IPS DF 6.9 (cell line): ENCODE measurements at places on chromosomes 2 and 18.

DNA sequence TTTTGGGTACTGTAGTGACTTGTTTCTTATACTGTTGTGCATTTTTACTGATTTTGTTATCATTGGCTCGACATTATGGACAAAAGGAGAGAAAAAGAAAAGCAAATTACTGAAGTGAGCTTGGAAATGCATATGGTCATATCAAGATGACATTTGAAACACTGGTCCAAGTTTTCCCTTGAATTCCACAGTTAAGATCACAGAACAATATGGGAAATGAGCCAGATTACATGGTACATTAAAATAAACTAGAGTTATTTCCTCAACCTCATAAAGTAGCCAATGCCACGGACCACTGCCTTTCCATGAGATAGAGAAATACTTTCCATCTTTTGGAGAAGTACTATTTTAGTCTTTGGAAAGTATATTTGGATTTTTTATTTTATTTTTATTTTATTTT, 62.0 kb upstream of the SGPP2 start:
- no peak for DNase-seq

- DNase-seq = no peak
Observed at GRCh38 chr2:11342551-11343367, 1.7 kb downstream of the ROCK2 start.

GRCh38 chr2:191266201-191266600, 21.0 kb downstream of the MYO1B start:
- DNase-seq = no peak

DNA sequence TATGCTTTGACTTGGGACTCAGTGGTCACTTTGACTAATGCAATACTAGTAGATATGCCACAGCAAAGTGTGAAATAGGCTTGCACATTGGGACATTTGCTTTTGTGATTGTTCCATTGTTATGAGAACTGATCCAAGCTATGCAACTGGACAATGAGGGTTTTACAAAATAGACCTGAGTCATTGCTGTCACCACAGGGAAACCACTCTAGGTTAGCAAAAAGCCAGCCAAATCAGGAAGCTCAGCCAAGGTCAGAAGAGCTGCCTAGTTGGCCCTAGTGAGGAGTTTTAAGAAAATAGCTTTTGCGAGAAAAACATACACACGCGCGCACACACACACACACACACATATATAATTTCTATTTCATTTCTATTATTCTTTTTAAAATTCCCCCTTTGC, 452.4 kb upstream of the CDH7 start:
- DNase-seq = no peak

GRCh38 chr2:219739866-219740440, 112.5 kb downstream of the SLC4A3 start:
- no peak for DNase-seq

DNA sequence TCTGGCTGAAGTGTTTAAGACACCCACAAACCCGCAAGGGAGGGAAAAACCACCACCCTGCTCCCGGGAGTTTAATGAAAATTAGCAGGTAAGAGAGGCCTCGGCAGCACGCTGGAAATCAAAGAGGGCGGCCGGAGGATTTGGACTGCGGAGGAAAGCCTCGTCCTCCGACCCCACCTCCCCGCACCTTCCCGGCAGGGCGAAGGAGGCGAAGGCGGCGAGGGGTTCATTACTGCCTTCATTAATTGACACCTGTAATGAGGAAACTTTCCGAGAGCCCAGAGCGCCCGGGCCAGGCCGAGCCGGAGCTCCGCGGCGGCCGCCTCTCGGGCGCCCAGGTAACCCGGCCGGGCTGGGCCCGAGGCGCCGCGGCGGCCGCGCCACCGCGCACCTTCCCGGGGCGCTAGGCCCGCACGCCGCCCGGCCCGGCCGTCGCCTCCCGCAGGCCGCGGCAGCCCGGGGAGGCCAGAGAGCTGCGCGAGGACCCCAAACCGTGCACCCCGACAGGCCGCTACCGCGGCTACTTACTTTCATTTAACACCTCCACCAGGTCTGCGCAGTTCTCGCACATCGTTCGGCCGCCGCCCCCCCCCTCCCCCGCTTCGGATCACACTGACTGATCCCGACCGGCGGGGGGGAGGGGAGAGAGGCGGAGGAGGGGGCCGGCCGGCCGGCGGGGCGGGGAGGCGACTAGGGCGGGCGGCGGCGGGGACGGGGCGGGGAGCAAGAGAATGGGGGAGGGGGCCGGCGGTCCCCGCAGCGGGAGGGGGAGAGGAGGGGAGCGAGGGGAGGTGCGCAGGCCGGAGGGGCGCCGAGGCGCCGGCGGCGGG, 550 bp downstream of the USP34 start:
- no peak for DNase-seq

GRCh38 chr2:208294482-208295024, 28.5 kb downstream of the PIKFYVE start:
- no peak for DNase-seq

GRCh38 chr2:59176737-59177136, 935.6 kb upstream of the FANCL start:
- DNase-seq = no peak

DNA sequence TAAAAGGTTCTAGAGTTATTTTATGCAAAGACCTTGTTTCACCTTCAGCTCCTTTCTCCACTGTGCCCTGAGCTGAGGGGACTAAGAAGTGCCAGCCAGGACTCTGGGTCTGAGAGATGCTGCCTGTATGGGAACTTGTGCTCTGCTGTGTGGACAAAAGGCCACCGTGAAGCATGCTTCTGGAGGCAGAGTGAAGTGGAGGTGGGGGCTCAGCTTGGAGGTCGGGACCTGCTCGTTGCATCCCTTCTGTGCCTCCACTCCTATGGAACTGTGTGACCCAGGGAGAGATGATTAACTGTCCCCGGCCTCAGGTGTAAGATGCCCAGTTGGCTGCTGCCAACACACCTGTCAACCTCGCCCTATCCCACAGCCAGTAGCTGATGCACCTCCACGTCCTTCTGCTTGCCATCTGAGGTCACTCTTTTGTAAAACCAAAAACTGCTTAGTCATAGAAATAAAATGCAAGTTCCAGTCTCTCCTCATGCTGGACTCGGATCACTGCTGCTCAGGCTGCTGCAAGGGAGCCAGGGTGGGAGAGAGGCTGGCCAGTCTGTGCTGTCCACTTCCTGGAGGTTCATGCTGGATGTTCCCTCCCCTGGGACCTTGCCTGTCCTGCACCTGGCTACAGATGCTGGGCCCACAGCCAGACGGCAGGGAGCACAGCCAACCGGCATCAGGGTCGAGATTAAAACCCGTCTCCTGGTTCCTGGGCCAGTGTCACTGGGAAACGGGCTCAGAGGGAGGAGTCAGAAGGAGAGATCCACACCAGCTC, 113.2 kb downstream of the ACKR3 start:
- no peak for DNase-seq

DNA sequence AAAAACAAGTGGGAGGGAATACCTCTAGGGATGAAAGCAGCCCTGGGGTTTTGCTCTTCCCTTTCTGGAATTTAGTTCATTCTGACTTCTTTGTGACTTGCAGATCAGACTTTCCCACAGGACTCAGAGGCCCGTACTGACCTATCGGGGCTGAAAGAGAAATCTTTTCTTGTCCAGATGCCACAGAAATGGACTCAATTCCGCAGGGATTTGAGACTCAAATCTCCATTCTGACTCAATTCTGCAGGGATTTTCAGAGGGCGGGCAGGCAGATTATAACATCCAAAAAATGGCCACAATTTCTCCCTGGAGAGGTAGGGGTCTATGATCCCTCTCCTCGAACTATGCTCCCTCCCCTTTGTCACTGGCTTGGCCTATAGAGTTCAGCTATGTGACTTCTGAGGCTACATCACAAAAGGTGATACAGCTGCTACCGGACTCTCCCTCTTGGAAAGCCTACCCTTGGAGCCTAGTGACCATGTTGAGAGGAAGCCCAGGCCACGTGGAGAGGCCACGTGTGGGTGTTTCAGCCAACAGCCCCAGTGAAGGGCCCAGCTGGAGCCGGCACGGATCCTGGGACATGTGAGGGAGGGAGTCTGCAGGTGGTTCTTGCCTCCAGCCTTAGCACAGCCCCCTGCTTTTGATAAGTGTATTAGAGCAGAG, 4.8 kb upstream of the EFHD1 start:
- no peak for DNase-seq

DNA sequence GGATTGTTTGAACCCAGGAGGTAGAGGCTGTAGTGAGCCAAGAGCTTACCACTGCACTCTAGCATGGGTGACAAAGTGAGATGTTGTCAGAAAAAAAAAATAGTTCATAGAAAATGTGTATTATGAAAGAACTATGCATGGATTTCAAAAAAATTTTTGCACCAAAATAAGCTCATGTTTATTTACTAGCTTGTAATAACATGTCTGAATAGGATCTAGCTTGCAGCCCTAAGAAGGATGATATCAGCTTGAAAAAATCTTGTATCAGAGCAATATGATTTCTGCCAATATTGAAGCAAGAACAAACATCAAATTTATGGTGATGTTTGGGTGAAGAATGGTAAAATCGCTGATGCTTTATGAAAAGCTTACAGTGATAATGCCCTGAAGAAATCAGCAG, 97.0 kb upstream of the RFX8 start:
- DNase-seq = no peak

- DNase-seq = no peak
Observed at GRCh38 chr2:125644257-125644656, 1011.7 kb upstream of the GYPC start.

DNA sequence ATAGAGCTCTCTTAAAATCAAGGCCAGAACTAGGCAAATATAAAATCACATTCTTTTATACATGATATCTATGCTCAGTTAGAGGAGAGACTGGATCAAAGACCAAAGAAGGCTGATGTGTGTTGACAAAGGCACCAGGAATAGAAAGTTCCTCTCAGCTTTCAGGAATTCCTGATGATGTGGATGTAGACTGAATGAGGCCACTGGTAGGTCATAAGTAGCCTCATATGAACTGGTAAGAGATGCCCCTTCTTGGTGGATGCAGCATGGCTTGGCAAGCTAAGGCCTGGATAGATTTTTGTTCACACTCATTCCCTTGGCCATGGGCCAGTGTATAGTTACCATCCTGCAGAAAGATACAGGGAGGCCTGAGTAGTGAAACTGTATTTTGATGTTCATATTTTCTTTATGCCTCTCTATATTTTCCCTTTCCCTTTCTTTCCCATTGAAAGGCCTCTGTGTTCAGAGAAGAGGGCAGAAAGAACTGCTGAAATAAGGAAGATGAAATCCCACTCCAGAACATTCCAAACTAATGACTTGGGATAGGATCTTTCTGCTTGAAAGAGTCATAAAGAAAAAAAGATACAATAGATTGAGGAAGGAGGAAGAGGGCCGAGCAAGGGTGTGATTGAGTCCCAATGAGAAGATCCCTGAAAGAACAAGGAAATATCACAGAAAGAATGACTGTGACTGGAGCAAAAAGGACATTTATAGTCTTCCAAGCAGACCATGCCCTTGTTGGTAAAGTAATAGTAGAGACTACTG, 2182.7 kb upstream of the PIK3C3 start:
- DNase-seq = no peak
